Pons (tissue), 1 donor: ENCODE measurements at places on chromosomes 4 and X.

DNA sequence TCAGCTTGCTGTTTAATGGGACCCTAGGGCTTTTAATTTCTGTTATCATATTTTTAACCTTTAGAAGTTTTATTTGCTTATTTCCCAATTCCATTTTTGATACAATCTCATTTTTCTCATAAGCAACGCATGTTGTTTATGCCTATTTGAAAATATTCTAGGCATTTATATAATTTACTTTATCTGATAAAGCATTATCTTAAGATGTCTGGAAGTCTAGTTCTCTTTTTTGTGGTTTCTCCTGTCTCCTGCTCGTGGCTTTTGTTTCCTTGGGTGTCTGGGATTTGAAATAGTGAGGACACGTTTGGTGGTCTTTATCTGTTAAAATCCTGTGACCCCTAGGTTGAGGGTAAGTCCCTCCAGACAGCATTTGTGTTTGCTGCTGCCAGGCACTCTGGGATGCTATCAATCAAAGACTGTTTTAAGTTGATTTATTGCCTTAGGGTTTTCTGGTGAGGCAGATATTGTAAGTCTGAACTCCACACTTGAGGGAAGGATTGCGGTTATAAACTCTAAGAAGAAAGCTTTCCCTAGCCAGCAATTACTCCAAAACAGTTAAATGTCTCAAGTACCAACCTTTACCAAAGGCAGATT, 208.0 kb downstream of the PRDM5 start:
- DNase-seq = no peak

GRCh38 chr4:104726002-104726401, 231.3 kb upstream of the CXXC4 start:
- DNase-seq = no peak

DNA sequence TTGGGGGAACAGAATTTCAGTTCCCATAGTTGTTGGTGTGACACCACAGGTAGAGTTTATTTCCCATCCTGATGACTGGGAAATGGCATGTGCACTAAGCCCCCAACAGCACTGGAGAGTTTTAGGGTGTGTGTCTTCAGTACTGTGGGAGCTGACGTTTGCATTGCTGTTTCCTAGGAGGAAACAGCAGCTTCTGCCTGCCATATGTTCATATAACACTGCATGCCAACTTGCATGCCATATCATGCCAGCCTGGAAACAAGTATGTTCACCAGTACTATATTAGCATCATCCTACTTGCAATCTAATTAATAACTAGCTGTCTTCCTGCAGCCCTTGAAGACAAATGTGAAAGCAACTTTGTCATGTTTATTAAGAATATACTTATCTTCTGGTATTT, 58.2 kb downstream of the NAA11 start:
- DNase-seq = no peak

- no peak for DNase-seq
Observed at GRCh38 chr4:98828801-98829200, 100.1 kb downstream of the EIF4E start.

DNA sequence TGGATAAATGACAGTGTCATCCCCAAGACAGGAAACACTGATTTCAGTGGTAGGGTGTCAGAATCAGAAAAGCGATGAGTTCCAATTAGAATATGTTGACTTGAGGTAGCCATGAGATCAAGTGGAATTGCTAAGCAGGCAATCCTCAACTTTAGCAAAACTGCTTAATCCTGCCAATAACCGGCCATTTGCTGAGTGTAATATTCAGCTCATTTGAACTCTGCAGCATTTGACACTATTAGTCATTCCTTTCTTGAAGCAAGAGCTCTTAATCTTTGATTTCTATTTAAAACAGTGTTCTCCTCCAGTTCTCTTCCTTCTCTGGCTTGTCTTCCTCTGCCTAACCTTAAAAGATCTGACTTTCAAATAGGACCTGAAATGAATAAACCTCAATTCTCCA, 68.7 kb upstream of the DCLK2 start:
- DNase-seq = no peak

- DNase-seq = no peak
Observed at GRCh38 chr4:105509291-105509690, 35.4 kb upstream of the PPA2 start.
